Iris pigment epithelial cell (primary cell): ENCODE measurements at places on chromosomes 5 and 9.

GRCh38 chr5:142007237-142007544, 5.6 kb downstream of the GNPDA1 start:
- no peak for DNase-seq

DNA sequence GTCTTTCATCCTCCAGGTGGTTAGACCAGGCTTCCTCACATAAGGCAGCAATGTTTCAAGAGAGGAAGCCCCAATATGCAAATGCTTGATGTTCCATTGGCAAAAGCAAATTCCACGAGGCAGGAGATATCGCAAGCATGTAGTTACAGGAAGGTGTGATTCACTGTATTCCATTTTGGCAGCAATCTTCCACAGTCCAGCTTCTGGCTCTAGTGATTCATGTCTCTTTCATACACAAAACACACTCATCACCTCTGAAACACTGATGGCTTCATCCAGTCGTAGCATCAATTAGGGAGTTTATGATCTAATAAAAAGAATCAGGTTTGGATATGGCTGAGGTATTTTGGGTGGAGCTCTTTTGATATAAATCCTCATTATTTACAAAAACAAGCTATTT, 552.2 kb upstream of the RIOK2 start:
- DNase-seq, result peak; percentile 96

GRCh38 chr5:68643064-68643463, 427.5 kb downstream of the PIK3R1 start:
- DNase-seq, result no peak

DNA sequence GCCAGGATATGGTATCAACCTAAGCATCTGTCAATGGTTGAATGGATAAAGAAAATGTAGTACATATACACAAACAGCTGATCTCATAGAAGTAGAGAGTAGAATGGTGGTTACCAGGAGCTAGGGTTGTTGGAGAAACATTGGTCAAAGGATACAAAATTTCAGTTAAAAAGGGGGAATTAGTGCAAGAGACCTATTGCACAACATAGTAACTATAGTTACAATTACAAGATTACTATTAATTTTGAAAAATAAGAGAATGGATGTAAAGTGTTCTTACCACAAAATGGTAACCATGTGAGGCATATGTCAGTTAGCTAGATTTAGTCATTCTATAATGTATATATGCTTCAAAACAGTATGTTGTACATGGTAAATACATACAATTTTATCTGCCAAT, 28.8 kb upstream of the ELOVL7 start:
- DNase-seq, result no peak

DNA sequence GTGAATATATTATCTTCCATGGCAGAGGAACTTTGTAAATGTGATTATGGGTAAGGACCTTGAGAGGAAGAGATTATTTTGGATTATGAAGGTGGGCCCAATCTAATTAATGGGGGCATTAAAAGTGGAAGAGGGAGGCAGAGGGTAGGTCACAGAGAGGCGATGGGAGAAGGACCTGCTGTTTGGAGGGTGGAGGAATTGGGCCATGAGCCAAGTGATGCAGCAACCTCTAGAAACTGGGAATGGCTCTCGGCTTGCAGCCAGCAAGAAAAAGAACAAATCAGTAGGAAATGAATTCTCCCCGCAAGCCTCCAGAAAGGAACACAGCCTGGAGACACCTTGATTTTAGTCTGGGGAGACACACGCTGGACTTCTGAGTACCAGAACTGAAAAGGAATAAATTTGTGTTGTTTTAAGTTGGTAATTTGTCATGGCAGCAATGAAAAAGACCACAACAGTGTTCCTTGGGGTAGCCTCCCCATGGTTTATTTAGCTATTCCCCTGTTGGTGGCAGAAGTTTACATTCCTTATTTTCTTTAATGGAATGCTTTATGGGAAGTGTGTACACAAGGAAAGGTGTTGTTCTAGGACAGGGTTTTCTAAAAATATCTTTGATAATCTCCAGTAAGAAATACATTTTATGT, 103.6 kb downstream of the HSPA4 start:
- no peak for DNase-seq

DNA sequence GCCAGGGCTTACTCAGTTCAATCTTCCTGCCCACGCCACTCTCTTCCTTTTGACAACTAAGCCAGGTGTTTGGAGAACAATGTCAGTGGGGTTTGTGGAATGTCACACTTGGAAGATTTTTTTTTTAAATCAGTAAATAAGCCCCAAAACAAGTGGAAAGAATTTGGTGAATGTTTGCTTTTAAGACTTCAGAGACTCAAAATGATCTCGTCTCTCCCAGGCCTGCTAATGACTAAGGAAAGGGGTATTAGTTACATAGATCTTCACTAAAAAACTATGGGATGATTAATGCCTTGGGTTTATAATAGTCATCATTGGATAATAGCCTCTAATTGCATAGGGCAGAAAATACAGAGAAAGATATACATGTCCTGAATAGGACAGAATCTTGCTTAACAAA, 166.4 kb downstream of the DMRT2 start:
- no peak for DNase-seq

- DNase-seq, result peak; percentile 86
These were observed 65.8 kb upstream of the PAPPA start for GRCh38 chr9:116087751-116088194.

DNA sequence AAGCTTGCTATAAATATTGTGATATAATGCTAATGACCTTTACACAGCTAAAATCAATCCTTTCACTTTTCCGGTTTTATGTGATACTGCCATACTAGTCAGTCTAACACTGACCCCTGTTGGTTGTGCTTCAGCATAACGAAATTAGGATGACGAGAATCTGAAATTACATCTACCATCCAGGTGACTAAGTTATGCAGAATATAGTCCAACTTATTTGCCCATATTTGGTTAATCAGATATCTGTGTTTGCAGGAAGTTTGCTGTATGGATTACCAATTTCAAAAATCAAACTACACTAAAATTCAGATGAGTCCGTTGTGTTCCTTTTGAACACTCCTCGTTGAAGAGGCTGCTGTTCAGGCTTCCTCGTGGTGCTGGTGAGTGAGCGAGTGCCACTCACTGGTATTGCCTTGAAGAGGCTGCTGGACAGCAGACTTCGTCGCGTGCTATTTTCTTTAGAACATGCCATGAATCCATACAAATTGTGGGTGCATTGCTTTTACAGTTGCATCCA, 32.5 kb downstream of the TENT4A start:
- peak; percentile 69 for DNase-seq

- no peak for DNase-seq
These were observed 118.1 kb upstream of the LMX1B start for GRCh38 chr9:126495411-126496180.

DNA sequence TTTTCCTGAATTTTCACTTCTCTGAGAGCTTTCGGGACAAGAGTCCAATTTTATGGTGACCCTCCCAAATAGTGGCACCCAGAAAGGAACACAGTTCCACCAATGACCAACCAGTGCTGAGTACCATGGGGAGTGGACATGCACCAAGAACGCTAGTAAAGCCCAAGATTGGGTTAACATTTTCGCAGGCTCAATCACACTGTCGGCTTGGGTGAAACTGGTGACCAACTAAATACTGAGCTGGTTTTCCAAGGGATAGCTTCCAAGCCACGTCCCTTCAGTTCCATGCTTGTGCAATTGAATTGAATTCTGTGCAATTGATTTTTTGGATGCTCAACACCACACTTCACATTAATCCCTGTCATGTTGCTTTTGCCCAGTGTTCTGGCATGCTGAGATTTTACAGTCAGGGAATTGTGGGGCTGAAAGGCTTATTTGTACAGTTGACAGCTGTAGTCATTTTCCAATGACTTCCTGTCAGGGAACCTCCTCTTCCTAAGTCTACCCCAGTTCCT, 37.6 kb upstream of the TRMT10B start:
- no peak for DNase-seq

GRCh38 chr5:133839721-133840120, 128.7 kb downstream of the C5orf15 start:
- DNase-seq, result no peak

- DNase-seq, result peak; percentile 69
These were observed 79.9 kb upstream of the NEURL1B start for GRCh38 chr5:172561151-172561550.

DNA sequence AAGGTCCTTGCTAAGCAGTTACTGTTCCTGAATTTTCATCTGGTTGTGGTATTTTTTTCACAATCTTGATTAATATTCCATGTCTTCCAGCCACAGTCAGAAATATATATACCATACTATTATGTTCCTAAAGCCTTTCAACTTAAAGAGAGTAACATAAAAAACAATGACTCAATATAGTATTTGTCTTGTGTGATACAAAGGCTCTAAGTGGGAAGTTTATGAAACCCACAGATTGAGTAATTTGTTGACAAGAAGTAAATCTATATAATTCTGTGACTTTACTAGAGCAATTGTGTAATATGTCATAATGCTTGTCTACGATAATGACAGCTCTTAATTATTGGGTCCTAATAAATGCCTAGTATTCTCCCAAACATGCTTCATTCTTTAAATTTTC, 509.4 kb downstream of the ISL1 start:
- no peak for DNase-seq

GRCh38 chr9:16611983-16612382, 258.5 kb downstream of the BNC2 start:
- DNase-seq, result peak; percentile 73

- no peak for DNase-seq
These were observed 8.0 kb downstream of the VDAC1 start for GRCh38 chr5:133996683-133997252.

GRCh38 chr5:337563-338130, 16.1 kb downstream of the AHRR start:
- peak; percentile 27 for DNase-seq

DNA sequence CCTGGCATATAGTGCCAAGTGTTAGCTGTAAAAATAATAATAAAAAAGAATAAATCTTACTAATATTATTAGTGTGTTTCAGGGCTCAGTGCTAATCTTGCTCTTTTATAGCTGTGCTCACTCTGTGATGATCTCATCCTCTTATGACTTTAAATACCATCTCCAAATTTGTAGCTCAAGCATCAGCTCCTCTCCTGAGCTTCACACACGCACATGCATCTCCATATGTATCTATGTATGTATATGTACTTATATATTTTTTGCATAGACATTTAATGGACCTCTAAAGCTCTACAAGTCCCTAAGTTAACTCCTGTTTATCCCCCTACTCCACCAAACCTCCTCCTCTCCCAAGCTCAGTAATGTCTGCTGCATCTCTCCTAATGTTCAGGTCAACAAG, 170.8 kb upstream of the NR3C1 start:
- DNase-seq, result no peak

GRCh38 chr5:142716963-142717362, 31.1 kb upstream of the FGF1 start:
- DNase-seq, result peak; percentile 61

DNA sequence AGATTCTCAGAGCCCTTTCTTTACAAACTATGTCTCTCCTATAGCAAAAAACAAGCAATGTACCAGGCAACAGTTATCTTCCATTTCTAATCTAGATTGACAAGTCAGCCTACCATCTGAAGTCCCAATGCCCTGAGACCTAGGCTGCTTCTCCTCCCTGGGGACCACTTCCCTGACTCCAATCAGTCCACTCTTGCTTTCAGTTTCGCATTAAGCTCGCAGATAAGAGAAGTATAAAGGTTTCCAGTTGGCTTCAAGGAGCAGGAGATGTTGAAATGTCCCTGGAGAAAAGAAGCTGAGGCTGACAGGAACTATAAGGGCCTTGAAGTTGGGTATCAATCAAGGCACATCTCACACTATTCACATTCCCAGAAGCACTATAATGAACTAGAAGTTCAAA, 32.3 kb downstream of the ERP44 start:
- DNase-seq, result peak; percentile 42

GRCh38 chr5:171599957-171600612, 180.6 kb downstream of the FGF18 start:
- DNase-seq, result no peak

DNA sequence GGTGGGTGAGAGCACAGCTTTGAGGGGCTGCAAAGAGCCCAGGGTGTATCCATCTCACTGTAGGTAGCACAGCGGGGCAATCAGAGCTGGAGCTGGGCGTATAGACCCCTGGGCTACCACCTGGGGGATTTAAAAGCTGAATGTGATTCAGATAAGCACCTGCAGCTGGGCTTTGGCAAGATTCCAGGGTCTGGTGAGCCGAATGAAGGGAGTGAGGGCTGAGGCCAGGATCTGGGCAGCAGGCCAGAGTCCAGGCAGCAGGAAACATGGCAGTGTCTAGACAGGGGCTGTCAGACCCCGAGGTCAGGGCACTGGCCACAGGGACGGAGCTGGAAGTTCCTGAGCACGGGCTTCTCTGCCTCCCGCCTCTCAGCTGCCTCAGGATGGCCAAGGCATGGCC, 8.7 kb downstream of the ASS1 start:
- DNase-seq, result peak; percentile 35

GRCh38 chr5:3029396-3029795, 277.9 kb upstream of the IRX2 start:
- no peak for DNase-seq

- peak; percentile 49 for DNase-seq
These were observed 53.0 kb downstream of the DROSHA start for GRCh38 chr5:31478901-31479300.

- no peak for DNase-seq
These were observed 109.2 kb downstream of the ARHGEF28 start for GRCh38 chr5:73735032-73735734.

DNA sequence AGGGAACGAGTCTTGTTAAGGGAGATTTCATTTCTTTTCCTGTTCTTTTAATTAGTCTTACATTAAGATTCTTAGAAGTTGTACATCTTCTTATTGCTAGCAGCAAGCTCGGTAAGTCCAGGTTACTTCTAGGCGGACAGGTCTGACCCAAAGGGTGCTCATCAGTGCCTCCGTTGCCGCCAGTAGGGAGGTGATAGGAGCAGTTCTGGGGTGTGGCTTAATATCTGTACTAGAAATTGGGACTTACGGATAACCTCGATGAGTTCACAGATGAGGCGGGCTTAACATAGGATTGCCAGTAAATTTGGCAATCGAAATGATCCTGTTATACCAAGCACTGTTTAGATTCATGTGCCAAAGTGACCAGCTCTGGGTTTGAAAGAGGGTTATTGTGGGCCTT, 278.8 kb downstream of the FANCC start:
- no peak for DNase-seq

- DNase-seq, result no peak
These were observed 36.8 kb downstream of the PIP5K1B start for GRCh38 chr9:68741704-68742332.

GRCh38 chr5:6573651-6574101, 59.2 kb downstream of the NSUN2 start:
- DNase-seq, result no peak
